Activated CD8-positive, alpha-beta memory T cell treated with anti-CD3 and anti-CD28 coated beads for 1 hour (primary cell): ENCODE measurements at places on chromosomes 7 and 10.

DNA sequence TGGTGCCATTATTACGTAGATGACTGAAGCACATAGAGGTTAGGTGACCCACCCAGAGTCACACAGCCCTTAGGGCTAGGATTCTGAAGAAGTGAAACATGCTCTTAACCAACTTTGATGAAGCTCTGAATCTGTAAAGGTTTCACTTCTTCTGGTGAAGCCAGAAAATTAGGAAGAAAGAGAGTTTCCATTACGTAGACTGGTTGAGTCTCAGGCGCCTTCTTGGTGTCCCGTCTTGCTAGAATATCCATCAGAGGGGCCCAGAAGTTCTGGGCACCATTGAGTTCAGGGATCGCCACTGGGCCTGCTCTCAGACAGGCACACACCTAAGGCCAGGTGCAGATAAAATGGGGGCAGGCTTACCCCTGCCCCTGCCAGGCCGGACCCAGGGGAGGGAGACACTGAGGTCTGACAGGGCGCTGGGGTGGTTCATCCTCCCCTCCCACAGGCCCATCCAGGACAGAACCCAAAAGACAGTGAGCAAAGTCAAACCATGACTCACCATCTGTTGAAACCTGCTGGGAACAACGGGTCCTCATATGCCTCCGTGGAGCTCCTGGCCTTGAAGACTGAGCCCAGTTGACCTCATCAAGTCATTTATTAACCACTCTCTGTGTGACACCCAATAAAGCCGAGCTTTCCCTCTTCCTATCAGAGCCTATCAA, 33.2 kb downstream of the DRGX start:
- DNase-seq = no peak

- DNase-seq = no peak
Measured at GRCh38 chr7:36155811-36156361, 2.8 kb downstream of the EEPD1 start.

DNA sequence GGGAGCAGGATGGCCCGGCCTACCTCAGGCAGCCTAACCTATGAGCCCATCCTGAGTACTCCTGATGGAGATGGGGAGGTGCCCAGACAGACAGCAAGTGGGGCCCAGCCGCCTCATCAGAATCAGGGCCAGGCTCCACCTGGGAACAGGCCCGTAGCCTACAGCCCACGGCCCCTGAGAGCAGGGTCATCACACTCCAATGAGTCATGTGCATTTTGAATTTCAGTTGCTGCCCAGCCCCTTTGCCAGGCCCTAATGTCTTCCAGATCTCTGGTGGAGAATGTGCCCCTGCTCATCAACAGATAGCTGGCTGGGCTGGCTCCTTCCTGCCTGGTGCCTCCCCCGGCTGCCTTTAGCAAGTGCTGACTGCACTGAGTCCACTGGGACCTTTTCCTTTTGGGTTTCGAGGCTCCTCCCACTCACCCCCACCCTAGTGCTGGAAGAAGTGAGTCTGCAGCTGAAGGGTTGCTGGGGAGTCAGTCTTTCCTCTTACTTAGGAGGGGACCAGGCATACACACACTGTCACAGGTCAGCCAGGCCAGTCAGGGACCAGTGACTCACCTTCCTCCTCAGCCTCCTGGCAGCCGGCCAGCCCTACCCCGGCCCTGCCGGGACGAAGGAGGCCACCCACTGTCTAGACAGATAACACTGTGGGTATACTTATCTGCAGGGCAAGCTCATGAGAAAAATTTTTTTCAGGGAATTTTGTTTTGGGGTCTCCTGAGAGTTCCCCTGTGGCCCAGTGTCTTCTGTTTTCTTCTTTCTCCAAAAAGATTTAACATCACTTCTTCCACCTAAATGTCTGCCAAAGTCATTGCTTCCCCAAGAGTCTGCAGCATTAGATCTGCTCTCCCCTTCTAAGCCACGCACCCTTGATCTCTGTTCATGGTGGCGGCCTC, 9.1 kb upstream of the ASIC3 start:
- DNase-seq = peak; percentile 13

DNA sequence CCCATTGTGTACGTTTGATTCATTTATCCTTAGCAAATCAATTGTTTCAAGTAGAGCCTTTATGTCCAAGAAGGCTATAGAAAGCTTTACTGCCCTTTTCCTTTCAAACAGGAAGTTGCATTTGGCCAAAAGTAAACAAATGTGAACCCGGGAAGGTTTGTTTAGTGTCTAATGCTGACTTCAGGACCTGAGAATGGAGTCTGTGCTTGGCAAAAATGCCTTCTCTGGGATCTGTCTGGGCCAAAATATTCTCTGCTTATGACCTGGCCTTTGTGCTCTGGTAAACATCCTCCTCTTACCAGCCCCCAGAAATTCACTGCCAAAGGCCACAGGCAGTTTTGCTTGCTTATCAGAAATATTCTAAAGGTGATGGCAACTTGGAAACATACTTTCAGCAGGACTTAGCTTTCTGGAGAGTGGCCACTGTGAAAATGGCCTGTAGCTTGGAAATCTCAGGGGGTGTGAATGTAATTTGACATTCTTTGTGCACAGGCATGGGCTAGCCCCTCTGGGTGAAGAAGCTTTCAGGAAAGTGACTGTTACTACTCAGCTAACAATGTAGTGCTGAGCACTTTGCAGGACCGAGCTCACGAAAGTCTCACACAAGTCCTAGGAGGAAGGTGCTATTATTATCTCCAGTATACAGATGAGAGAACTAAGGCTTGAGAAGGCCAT, 199.5 kb downstream of the PTEN start:
- no peak for DNase-seq

GRCh38 chr7:36192053-36192824, 39.2 kb downstream of the EEPD1 start:
- no peak for DNase-seq

GRCh38 chr10:43963793-43964425, 315.2 kb upstream of the ZNF32 start:
- no peak for DNase-seq

- no peak for DNase-seq
Measured at GRCh38 chr10:46025406-46025805, 5.0 kb downstream of the NCOA4 start.

- no peak for DNase-seq
Measured at GRCh38 chr7:135991322-135991721, 14.2 kb upstream of the MTPN start.

DNA sequence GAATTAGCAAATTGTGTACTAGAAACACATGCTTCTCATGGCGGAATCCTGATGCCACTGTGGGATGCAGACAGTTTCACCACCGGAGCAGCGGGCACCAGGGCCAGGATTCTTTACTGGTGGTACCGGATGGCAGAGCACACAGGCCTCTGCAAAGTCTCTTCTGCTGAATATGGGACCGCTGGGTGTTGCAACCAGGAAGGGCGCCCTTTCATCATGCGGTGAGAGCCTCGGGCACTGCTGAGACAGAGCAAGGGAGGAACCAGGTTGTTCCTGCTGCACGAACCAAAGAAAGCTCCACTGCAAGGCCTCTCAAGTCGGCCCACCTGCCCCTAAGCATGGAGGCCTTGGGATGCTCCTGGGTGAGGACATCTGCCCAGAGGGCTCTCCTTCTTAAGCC, 57.0 kb upstream of the NMT2 start:
- no peak for DNase-seq

GRCh38 chr7:98930464-98930863, 52.1 kb downstream of the TRRAP start:
- no peak for DNase-seq

DNA sequence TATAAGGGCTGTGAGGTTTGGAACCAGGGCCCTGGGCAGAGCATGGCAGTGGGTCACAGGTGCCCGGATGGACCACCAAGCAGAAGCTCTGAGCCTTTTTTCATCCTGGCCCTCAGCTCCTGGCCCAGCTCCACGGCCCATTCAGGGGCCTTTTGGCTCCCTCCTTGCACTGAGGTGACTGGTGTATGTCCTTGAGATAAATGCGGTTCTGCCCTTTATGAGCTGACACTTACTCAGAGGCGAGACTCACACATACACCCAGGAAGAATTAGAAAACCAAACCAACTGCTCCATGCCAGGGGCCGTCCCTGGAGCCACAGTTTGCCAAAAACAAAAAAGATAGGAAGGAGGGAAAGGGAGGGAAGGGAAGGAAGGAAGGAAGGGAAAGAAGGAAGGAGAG, 49.7 kb downstream of the CUZD1 start:
- no peak for DNase-seq

DNA sequence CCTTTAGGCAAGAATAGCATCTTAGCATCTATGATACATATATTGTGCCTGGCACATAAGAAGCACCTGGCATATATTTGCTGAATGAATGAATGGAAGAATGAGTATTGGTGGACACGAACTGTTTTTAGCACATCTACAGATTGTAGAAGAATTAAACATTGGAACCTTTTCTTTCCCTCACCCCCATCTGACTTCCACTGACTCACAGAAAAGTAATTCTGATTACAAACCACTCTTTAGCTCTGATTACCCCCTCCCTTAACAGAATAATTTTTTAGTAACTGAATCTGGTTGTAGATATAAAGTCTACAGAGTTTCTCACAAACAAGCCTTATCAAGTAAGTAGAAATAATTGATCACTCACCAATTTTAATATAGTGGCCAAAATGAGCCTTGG, 31.9 kb downstream of the SLC26A4 start:
- DNase-seq = no peak

DNA sequence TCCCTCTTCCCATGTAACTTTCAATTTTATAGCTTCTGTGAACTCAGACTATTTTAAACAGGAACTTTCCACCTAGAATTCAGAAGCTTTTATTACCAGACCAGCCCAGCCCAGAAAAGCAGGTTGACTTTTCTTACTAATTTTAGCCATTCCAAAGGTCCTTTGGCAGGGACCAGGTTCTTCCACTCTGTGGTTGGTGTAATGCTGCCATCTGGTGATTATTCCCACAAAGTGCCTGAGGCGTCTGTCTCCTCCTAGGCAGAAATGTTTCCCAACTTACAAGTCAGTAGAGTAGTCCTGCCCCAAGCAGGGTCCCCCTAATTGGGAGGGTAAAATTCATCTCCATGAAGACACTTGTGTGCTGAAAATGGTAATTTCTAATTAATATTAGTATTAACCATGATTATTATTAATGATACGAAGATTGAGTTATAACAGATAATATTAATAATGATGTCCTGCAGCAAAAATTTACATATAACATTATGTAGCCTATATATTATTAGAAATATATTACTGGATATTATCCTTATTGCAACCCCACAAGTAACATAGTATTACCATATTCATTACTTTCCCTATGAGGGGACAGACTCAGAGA, 53.0 kb upstream of the PPP1R17 start:
- DNase-seq = no peak

DNA sequence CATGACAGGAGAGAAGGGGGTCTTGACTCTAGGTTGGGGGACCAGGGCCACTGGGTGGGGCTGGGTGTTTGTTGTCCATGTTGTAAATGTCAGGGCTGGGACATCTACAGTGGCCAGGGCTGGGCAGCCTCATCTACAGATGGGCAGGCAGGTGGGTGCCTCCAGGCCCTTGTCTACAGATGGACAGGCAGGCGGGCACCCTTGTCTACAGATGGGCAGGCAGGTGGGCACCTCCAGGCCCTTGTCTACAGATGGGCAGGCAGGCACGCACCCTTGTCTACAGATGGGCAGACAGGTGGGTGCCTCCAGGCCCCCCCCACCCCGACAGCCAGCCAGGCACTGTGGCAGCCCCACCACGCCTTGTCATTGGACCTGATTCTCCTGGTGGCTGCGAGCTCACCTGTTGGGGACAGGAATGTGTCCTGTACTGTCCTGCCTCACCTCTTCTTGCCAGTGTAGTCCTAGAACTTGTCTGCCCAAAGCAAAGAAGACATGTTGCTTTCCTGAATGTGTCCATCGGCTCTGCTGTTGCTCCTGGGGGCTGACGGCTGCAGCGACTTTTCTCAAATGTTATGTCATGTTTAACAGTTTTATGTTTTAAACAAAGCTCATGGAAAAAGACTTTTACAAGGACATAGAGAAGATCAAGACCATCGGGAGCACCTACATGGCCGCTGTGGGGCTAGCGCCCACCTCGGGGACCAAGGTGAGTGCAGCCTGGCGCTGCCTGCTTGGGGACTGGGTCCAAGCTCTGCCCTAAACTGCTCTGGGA, 129.9 kb downstream of the ADCY1 start:
- DNase-seq = no peak

GRCh38 chr10:114881417-114881816, 56.6 kb upstream of the TRUB1 start:
- no peak for DNase-seq

GRCh38 chr10:12201543-12201942, 5.6 kb downstream of the CDC123 start:
- no peak for DNase-seq
